ENCODE measurements at places on chromosomes 13 and 19.

DNA sequence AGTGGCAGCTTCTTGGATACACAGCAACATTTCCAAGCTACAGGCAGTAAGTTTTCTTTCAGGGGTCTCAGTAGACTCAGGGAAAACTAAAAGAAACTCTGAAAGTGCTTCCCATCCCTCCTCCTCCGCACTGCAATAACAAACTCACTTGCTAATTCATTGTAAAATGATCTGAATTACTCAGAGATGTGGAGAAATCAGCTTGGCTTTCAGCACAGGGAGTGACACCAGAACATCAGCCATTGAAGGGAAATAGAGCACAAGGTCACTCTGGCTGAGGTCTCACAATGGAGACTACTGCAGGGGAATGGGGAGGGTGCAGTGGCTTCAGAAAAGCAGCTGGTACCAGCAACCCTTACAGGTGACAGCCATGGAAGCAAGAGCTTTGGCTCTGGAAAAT is 137.3 kb upstream of the SERP2 start:
- no peak for DNase-seq

DNA sequence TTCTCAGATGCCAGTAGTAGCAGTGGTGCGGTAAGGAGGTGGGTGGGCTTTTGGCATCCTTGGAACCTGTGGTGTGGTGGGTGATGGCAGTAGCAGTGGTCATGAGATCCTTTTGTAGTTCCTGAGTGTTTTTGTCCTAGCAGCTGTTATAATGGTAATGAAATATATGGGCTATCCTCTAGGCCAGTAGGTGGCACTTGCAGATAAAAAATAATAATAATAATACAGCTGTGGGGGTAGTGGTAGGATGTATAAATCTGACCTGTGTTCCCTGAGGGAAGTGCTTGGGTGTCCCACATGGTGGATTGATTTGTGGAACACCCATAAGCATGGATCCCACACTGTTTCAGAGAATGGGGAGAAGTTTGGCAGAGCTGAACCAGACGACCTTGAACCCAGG is 334.0 kb downstream of the SLITRK5 start:
- DNase-seq: no peak

DNA sequence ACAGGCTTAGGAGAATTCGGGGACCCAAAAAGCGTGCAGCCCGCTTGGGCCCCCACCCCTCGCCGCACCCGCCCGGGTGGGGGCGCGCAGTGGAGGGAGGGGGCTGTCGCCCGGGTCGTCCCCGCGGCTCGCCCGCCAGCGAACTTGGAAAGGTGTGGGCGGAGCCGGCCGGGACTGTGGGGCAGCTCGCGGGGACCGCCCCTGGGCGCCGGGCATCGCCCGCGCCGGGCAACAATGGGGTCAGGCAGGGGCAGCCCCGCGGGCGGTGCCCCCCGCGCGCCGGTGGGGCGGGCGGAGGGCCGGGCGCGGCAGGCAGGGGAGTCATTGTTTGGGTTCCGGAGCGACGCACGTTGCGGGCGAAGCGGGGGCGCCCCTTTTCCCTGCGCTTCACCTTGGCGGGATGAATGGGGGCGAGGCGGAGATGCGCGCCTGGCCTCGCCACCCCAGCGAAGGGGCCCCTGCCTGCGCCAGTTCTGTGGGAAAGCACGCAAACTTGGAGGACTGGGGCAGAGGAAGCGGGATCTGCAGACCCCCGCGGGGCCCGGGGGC is 647 bp upstream of the KLF12 start:
- DNase-seq: no peak

DNA sequence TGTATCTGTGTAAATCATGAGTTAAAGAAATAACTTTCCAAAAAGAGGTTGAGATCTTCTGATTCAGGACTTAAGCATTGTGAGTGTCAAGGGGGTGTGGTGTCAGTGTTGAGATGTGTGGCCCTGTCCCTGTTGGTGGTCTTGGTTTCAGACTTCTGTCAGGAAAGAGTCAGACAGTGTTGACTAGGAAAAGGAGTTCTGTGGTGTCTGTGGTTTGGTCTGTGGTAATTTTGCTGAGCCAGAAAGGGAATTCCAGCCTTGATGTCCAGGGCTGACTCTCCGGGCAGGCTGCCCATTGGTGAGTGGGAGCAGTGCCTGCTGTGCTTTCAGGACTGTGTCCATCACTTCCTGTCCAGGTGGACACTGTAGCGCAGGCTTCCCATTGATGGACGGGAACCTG is 39.8 kb upstream of the IGFL4 start:
- no peak for DNase-seq

- DNase-seq: no peak
Measured at GRCh38 chr19:10087296-10088061, 1.4 kb downstream of the SHFL start.

DNA sequence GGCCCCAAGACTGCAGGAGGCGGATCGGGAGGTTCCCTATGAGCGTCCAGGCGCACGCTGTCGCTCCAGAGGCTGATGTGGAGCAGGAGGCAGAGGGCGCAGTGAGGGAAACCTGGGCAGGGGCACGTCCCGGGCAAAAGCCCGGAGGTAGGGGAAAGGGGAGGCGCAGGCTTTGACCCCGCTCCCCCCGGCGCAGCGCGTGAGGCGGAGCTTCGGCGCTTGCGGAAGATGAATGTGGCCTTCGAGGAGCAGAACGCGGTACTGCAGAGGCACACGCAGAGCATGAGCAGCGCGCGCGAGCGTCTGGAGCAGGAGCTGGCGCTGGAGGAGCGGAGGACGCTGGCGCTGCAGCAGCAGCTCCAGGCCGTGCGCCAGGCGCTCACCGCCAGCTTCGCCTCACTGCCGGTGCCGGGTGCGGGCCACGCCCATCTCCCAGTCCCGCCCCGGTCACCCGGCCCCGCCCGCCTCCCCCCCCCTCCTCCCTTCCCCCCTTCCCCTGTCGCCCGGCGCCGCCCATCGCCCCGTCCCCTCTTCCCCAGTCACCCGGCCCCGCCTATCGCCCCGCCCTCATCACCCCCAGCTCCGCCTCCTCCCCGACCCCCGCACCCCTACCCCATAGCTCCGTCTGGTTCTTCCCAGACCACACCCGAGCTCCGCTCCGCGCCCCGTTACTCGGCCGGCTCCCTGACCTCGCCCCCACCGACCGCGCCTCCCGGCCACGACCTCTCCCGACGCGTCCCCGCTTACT is 4.1 kb downstream of the HMG20B start:
- DNase-seq: no peak
